ENCODE measurements at places on chromosomes 11 and 22.

GRCh38 chr11:19664886-19665548 is 47.6 kb upstream of the NAV2 start:
- peak; percentile 66 for DNase-seq

DNA sequence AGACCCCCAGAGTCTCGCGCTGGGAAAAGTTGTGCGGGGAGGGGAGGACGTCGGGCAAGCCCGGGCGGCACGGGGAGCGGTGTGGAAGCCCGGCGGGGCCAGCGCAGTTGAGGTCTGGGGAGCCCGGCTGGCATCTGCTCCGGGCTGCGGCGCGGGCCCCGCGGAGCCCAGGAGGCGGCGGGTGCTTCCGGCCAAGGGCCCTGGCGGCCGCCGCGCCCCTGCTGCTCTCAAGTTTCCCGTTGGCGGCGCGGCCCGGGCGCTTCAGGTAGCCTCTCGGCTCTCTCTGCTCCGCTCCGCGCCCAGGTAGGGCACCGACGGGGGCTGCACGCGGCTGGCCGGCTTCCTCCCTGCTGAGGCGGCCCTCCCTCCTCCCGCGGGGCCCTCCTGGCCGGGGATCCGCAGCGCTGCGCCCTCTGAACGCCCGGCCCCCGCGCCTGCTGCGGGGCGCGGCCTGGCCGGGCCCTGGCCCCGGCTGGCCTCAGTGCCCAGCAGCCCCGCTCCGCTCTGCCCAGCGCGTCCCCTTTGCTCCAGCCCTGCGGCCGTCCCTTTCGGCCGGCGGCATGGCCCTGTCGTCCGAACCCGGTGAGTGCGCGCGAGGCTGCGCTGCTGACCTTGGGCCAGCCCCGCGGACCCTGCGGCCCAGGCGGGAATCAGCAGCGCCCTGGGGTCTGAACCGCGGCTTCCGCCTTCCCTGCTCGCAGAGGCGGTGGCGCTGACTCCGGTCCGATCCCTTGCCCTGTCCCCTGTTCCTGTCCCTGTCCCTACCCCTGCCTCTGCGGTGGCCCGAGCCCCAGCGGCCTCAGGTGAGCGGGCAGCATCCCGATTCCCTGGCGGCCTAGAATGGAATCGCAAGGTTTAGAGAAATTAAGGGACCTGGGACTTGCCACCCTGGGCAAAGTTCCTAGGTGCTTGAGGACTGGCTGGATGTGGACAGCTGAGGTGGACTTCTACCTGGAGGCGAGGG is 4.3 kb upstream of the AMPD3 start:
- no peak for DNase-seq

- DNase-seq = no peak
Measured at GRCh38 chr11:111700162-111700561, 66.0 kb downstream of the PPP2R1B start.

- DNase-seq = peak; percentile 54
Measured at GRCh38 chr11:74822170-74822569, 73.5 kb downstream of the RNF169 start.

GRCh38 chr11:130151196-130151595 is 8.4 kb upstream of the ST14 start:
- no peak for DNase-seq

DNA sequence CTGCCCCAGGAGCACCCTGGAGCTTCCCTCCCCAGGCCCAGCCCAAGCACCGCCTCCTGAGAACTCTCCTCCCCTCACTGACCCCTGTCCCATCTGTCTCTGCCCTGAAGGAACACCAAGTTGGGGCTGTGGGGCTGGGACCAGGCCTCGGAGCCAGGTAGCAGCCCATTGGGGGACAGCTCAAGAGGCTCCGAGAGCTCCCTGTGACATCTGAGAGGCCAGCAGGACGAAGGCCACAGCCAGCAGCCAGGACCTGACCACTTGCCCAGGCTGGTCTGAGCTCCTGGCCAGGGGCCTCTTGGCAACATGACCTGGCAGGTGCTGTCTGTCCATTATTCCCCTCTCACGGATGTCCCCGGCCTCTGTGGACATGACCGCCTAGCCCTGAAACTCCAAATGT is 33.7 kb downstream of the IGF2 start:
- no peak for DNase-seq
